ENCODE measurements at places on chromosomes 4 and X.
A peak's percentile ranks its signal among the peaks of the same experiment; 100 is the strongest.

GRCh38 chrX:53494436-53494835 lies 60.3 kb upstream of the HSD17B10 start:
- DNase-seq: no peak

DNA sequence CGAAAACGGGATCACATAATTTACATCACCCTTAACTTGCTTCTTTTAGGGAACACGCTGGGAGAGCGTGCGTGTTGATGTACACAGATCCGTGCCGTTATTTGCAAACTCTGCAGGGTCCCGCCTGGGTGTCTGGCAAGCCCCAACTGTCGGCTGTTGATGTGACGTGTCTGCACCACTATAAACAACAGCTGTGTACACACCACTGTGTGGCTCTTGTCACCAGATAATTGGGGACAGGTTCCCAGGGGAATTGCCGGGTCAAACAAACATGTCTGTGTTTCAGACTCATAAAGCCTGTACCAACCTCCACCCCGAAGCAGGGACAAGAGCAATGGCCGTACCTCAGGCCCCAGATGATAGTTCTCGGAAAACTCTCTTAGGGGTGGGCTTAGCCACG lies 105.0 kb upstream of the AFAP1 start:
- no peak for DNase-seq

- DNase-seq: no peak
Observed at GRCh38 chr4:182569561-182569960, 326.4 kb downstream of the TENM3 start.

GRCh38 chrX:38839277-38839676 lies 38.0 kb downstream of the MID1IP1 start:
- DNase-seq: no peak

GRCh38 chr4:47675806-47676205 lies 162.1 kb downstream of the CORIN start:
- no peak for DNase-seq

GRCh38 chr4:163815776-163816175 lies 321.3 kb downstream of the TMA16 start:
- no peak for DNase-seq

DNA sequence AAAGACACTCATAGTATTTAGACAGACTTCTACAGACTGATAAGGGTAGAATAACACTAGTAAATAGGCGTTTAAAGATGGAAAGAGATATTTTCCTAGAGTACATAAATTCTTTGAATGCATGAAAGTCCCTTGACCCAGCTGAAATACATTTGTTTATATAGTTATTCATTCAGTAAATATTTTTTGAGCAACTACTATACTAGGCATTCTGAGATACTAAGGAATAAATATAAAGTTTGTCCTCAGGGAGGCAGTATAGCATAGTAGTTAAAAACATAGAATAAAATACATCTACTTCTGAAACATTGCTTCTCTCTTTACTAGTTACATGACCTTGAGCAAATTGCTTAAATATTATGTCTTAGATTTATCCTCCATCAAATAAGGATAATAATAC lies 27.4 kb downstream of the HMGN5 start:
- peak; percentile 38 for DNase-seq

GRCh38 chr4:68240620-68241019 lies 4.9 kb downstream of the TMPRSS11B start:
- no peak for DNase-seq

DNA sequence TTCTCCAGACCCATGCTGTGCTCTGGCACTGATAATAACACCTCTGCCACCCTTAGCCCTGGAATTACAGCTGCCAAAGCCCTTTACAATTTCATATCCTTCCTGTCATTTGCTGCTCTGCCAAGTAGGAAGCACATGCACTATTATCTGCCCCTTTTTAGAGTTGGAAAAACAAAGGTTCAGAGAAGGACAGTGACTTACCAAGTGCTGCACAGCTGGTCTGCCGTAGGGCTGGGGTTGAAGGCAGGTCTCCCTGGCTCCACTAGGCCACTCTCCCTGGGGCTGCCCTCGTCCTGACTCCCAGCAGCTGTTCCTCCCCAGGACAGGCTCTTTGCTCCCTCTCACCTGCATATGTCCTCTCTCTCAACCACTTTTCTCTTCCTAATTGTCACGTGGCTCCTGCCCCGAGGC lies 73.4 kb downstream of the ANAPC4 start:
- DNase-seq: no peak

DNA sequence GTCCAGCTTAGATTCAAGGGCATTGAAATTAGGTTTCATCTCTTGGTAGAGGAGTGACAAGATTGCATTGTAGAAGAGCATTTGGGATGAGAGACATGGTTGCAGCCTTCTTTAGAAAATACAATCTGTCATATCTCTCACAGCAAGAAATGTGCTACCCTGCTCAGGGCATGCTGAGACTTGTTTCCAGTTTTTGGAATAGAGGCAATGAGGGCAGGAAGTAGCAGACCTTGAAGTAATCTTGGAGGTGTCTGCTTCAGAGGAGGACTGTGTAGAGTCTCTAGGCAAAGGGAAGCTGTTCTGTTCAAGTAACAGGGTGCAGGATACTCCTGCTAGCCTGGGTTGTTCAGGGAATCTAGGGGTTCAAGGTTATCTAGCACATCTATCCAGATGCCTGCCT lies 116.1 kb upstream of the ZNF827 start:
- no peak for DNase-seq

GRCh38 chrX:92351511-92351910 lies 572.3 kb downstream of the PCDH11X start:
- DNase-seq: no peak

- peak; percentile 92 for DNase-seq
Observed at GRCh38 chr4:7844594-7844991, 95.1 kb downstream of the AFAP1 start.

DNA sequence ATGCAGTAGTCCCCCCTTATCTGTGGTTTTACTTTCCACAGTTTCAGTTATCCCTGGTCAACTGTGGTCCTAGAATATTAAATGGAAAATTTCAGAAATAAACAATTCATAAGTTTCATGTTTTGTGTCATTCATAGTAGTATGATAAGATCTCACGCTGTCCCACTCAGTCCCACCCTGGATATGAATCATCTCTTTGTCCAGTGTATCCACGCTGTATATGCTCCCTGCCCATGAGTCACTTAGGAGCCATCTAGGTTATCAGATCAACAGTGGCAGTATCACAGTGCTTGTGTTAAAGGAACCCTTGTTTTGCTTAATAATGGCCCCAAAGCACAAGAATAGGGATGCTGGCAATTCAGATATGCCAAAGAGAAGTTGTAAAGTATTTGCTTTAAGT lies 16.2 kb upstream of the SYTL4 start:
- DNase-seq: no peak

- DNase-seq: peak; percentile 25
Observed at GRCh38 chr4:107665001-107665400, 55.0 kb downstream of the PAPSS1 start.

DNA sequence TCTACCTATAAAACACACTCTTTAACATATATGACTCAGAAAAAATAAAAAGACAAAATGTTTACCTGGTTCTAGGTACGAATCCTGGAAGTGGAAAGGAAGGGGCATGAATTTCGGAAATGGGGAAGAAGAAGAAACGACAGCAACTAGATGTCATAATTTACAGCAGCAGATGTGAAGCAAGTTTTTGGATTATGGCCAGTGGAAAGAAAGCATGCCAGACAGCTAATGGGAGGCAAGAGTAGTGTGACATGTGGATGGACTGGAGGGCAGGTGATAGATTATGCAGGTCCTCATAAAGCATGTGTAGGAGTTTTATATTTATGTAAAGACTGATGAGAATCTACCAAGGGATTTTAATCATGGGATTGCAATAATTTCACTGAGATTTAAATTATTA lies 279.0 kb upstream of the TACR3 start:
- no peak for DNase-seq

DNA sequence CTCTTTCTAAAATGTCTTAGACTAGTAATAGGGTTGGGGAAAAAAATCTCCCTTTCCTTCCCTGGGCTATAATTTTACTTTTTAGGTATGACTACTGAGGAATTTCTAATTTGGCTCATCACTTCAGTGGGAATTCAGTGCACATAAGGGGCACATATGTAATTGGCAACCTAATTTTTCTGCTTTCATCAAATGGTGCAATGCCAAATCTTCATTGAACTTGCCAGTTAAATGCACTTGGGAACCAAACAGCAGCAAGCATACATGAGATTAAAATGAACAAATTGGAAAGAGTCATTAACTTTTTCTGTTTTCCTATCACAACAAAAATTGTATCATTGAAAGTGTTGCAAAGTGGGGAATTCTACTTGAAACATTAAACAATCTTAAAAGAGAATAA lies 2.9 kb upstream of the CCSER1 start:
- no peak for DNase-seq

- DNase-seq: no peak
Observed at GRCh38 chr4:169156392-169156791, 114.4 kb downstream of the SH3RF1 start.

GRCh38 chr4:11004818-11005217 lies 320.2 kb upstream of the CLNK start:
- DNase-seq: no peak

DNA sequence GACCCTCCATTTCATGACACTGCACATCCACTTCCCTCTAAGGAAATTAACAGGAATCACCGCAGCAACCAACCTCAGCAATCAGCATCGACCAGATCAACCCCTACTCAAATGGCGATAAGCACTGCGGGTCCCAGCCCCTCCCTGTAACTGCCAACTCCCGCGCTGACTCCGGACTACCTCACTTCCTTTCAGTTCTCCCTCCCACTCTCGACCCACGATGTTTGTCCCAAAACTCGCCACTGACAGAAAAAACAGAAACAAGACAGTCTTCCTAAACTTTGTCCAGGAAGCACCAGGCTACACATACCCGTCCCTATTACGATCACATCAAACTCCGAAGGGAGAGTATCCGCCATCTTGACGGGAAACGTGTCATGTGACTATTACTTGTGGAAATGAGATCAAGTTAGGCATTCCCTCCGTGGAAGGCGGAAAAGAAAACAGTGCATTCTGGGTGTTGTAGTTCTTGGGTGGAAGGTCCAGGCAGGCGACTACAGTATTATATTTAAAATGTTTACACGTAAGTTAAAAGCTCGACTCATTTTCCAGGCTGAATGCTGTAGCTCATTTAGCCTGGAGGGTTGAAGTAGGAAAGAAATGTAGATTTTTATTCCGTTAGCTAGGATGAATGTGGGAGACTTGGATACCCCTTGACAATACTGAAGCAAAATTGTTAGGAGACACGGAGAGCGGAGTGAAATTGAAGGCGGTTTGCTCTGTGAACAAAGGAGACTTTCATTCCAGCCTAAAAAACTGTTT lies at the start of gene CHM:
Gene CHM, minus strand, starts transcription at position 385 of the 762 bp plus-strand sequence. Its CDS starts 26 bp downstream, at position 359.
- peak; percentile 89 for DNase-seq

DNA sequence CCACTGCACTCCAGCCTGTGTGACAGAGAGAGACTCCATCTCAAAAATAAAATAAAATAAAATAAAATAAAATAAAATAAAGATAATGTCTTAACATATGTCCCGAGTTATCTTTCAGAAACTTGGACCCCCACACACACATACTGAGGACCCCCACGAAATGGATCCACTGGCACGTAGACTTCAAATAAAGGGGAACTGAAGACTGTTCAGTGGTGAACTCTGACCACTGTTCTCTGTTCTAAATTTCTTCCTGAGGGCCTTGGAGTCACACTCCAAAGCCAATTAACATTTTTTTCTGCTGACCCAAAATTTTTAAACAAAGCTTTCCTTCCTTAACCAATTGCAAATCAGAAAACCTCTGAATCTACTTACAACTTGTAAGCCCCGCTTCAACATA lies 43.5 kb upstream of the PRDX4 start:
- no peak for DNase-seq

DNA sequence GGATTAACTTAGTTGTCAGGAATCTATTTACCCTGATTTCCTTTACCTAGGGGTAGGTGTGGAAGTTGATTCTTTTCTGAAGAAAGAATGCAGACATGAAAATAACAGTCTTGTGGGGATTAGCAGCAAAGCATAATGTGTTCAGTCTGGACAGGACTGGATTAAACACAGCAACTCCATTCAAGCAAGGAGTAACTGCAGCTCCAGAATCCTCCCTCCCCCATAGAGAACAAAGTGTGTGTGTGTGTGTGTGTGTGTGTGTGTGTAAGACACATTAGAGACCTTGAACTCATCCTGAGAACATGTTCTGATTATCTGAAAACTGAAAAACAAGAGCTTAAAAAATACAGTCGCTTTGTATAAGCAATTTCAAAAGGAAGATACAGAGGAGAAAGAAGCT lies 9.3 kb downstream of the C4orf54 start:
- no peak for DNase-seq

- no peak for DNase-seq
Observed at GRCh38 chrX:79365591-79365990, 1.5 kb downstream of the ITM2A start.

DNA sequence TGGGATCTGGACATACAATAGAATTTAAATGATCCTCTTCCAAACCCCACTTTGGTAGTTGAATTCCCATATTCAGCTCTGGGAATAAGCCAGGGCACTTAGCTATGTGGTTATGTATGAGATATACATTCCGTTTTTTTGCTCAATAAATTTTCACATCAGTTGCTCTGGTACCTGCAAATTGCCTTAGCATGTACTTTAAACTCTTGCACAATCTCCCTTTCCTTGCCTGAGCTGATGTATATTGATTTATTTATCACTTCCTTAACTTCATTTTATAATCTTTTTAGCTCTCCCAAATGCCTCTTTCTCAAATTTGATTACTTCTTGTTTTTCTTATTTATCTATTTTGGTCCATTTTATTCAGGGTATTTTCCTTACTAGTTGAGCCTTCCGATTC lies 90.1 kb upstream of the AGA start:
- DNase-seq: no peak

DNA sequence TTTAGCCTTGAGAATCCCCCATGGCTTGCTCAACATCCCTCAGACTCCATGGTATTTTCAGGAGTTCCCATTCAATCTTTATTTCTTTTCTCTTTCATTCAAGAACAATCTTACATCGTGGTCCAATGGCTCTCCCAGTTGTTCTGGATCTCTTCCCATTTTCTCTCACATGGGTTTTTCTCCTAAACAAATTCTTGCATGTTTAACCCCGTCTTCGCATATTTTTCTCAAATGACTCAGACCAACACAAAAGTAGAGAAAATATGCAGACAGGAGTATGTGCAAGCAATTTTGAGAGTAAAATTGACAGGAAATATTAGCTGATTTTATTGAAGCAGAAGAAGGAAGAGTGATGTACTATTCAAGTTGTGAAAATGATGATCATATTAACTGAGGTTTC lies 396.4 kb upstream of the TRAM1L1 start:
- DNase-seq: peak; percentile 82

DNA sequence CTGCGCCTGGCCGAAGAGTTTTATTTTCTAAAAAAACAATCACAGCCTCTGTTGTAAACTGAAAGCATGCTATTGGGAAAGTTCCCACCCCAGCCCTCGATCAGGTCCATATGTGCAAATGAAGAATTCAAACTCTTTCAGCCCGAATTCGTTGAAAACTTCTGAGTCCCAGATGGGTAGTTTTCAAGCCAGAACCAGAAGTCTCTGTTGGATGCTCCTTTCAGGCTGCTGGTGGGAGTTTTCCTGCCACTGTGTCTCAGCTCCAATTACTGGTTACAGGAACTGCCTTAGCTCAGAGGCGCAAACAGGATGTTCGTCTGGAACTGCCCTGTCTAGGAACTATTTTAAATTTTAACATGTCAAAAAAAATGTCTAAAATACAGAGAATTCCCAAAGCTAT lies 9.3 kb upstream of the ALG13 start:
- DNase-seq: no peak
